ENCODE measurements at places on chromosomes 13 and 19.

- no peak for ATAC-seq
- no peaks in the 10 kb centered on the region for H3K27me3 ChIP-seq
- H3K4me1 ChIP-seq = no peaks in the 10 kb centered on the region
- H3K27ac ChIP-seq = no peak overlapping the region
- no peaks in the 10 kb centered on the region for H3K36me3 ChIP-seq
- no peak overlapping the region for H3K4me3 ChIP-seq
These were observed 59.5 kb downstream of the TNFSF11 start for GRCh38 chr13:42633495-42633894.

DNA sequence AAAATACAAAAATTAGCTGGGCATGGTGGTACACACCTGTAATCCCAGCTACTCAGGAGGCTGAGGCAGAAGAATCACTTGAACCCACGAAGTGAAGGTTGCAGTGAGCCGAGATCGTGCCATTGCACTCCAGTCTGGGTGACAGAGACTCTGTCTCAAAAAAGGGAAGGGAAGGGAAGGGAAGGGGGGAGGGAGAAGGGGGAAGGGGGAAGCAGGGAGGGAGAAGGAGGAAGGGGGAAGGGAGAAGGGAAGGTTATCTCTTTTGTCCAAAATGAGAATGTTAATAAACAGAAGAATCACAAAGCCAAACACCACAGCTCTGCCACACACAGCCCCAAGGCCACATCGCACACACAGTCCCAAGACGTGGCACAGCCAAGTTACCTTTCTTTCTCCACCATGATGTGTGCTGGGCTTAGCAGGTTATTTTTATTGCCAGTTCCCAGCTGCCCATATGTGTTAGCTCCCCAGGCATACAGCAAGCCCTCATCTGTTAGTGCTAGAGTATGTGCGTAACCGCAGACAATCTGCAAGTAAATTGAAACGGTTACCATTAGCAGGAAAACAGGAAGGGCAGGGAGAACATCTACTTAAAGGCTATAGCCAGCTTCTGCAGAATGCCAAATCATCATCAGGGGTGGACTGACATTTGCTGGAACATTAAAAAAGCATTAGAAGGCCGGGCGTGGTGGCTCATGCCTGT, 34.3 kb downstream of the RCBTB1 start:
- no peaks in the 10 kb centered on the region for H3K36me3 ChIP-seq
- no peak overlapping the region for H3K27ac ChIP-seq
- H3K4me1 ChIP-seq = no peaks in the 10 kb centered on the region
- no peak overlapping the region for H3K4me3 ChIP-seq

- H3K36me3 ChIP-seq = no peaks in the 10 kb centered on the region
- no peak overlapping the region for H3K4me3 ChIP-seq
- no peaks in the 10 kb centered on the region for H3K27me3 ChIP-seq
- no peaks in the 10 kb centered on the region for H3K4me1 ChIP-seq
- no peak for ATAC-seq
- no peak overlapping the region for H3K27ac ChIP-seq
These were observed 165.6 kb downstream of the EFNB2 start for GRCh38 chr13:106369858-106370257.

DNA sequence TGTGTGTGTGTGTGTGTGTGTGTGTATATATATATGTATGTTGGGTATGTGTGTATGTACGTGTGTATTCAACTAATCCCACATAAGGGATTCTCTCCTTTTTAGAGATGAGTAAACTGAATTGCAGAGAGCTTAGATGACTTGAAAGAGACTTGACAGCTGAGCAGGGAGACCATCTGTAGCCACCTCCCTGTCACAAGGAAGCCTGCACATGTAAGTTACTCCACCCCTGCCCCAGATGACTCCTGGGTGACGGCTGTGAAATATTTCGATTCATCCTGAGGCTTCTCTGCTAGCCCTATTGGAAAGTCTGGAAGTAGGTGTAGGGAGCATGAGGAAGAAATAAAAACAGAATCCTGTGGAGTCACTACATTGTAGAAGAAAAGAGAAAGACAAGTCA, 480.4 kb downstream of the FOXO1 start:
- no peak overlapping the region for H3K4me3 ChIP-seq
- no peaks in the 10 kb centered on the region for H3K36me3 ChIP-seq
- ATAC-seq = no peak
- H3K27me3 ChIP-seq = no peaks in the 10 kb centered on the region

All from gastroesophageal sphincter (tissue), 4 donors.